Stimulated activated CD4-positive, alpha-beta T cell treated with anti-CD3 and anti-CD28 coated beads, Interleukin-4, amount 100 ng/mL, for 4 hours (primary cell): ENCODE measurements at places on chromosomes 12 and 14.

- no peak for DNase-seq
Observed at GRCh38 chr12:90084018-90084417, 375.4 kb upstream of the ATP2B1 start.

DNA sequence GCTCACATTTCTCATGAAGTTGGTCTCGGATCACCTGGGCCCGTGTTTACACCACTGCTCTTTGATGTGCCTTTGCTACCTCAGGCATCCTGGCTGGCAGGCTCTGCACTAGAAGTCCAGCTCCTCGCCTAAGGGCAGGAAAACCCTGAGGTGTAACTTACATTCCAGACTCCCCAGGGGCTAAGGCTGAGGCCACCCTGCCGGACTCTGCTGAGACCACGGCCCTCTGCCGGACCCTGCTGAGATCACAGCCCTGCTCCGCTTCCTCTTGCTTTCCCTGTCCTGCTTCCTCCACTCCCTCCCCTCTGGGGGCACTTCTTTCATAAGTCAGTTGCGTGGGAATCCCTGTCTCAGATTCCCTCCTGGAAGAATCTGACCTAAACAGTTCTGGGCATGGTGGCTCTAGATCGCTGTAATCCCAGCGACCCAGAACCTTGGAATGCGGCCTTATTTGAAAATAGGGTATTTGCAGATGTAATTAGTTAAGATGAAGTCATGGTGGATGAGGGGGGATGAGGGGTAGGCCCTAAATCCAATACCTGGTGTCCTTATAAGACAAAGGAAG is 17.2 kb downstream of the RILPL1 start:
- DNase-seq: no peak

- no peak for DNase-seq
Observed at GRCh38 chr12:48380596-48380995, 29.9 kb upstream of the ZNF641 start.

DNA sequence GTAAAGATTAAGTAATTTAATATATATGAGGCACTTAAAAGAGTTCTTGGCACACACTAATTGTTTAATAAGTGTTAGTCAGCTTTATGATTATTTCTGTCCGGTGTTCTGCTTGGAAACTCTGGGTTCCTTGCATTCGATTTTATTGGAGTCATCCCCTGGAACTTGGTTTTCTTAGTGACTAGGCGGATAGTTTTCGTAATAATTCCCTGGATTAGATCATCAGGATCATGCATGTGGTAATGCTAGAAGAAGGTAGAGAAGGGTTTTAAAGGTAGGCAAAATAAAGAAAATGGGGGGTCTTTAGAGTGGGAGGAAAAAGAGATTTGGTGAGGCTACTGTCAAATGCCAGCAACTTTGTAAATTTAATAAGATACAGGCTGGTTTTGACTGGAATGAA is 88.4 kb downstream of the MYF5 start:
- no peak for DNase-seq

- DNase-seq: peak; percentile 36
Observed at GRCh38 chr12:26097046-26097878, 27.6 kb downstream of the BHLHE41 start.

GRCh38 chr14:75428230-75429104 is 645 bp downstream of the JDP2 start:
- DNase-seq: no peak

- no peak for DNase-seq
Observed at GRCh38 chr14:95462491-95462890, 54.0 kb downstream of the SYNE3 start.

- DNase-seq: no peak
Observed at GRCh38 chr12:66514581-66514980, 164.3 kb downstream of the GRIP1 start.

DNA sequence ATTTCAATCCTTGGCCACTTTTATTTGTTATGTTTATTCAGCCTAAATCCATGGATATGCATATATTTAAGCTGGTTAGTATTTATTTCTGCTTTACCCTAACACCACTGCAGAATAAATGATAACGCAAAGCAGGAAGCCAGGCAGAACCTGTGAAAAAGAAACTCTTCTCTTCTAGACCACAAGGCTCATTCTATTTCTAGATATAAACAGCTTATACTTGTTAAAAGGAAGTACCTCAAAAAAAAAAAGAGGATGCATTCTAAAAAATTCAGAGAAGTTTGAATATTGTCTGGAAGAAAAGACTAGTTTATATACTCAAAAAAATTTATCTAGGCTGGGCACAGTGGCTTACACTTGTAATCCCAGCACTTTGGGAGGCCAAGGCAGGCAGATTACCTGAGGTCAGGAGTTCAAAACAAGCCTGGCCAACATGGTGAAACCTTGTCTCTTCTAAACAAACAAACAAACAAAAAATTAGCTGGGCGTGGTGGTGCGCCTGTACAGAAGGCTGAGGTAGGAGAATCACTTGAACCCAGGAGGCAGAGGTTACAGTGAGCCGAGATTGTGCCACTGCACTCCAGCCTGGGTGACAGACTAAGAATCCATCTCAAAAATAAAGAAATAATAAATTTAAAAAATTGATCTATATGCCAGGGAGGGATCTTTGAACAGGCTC is 55.8 kb downstream of the GALNT4 start:
- no peak for DNase-seq

GRCh38 chr14:104520620-104521410 is 58.7 kb upstream of the C14orf180 start:
- DNase-seq: no peak

- no peak for DNase-seq
Observed at GRCh38 chr12:115049614-115050013, 365.6 kb upstream of the TBX3 start.

GRCh38 chr12:31466768-31467167 is 124.2 kb downstream of the DENND5B start:
- no peak for DNase-seq

DNA sequence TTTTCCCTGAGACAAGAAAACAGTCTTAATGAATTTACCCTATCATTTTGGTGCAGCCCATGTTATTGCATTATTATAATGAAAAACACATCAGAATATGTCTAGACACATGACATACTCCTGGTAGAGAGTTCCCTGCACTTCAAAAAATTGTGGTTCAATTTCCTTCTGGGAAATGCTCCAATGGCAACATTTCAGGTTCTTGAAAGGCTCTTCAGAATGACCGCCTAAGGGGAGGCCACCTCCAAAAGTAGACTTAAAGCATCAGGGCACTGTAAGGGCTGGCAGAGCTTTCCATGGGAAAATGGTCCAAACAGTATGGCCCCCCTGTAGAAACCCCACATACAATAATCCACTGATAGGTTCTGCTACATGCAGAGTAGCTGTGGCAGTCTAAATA is 110.7 kb downstream of the SLC25A21 start:
- DNase-seq: no peak

GRCh38 chr12:124506145-124506831 is 61.1 kb downstream of the NCOR2 start:
- DNase-seq: no peak

DNA sequence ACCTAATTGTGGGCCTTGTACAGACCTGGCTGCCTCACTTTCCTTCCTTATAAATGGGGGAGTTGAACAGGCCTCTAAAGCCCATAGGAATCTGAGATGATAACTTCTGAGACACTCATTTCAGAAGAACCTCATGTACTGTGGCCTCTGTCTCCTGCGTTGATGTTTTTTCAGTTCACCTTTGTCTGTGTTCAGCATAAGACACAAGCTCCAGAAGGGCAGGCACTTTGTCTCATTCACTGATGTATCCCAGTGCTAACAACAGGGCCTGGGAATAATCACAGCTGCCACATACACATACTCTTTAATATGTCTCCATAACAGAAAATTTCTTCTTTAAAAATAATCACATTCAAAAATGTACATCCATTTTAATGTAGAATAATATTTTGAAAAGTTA is 3.3 kb downstream of the FGD6 start:
- no peak for DNase-seq

DNA sequence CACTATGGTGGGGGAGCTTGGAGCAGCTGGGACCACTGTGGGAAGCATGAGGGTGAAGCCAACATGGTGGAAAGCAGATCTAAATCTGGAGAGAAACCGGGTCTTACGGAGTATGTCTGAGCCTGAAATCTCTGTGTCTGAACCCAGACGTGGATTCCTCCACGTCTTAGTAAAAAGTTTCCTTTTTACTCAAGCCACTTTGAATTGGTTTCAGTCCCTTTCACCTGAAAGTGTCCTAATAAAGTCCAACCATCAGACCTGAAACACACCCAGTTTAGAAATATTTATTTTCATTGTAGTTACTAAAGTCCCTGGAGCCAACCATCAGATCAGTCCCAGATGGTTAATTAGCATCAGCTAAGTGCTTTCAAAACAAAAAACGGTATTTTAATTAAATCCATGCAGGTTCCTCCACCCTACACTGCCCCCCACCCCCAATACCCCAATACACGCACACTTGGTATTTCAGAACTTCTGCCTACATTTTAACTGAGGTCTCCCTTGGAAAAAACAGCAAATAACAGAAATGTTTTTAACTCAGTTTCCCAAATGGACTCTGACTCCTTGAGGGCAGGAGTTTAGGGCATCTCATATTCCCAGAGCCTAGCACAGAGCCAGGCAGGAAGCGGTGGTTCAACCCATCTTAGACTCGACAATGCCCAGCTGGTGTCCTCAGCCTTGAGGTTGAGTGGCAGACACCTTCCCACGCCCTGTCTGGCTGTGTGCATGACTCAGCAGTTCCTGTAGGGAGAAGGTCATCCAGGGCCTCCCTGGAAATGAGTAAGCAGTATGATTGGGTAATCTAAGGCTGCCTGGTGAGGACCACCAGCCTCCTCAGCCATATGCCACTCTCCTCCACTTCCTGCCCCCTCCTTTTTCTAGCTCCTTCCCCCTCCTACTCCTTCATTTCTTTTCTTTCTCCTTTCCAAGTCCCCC is 175.8 kb downstream of the TTC8 start:
- DNase-seq: no peak

GRCh38 chr12:50787618-50788017 is 23.7 kb downstream of the ATF1 start:
- DNase-seq: no peak

- no peak for DNase-seq
Observed at GRCh38 chr14:77186911-77187648, 5.5 kb downstream of the TMEM63C start.

- no peak for DNase-seq
Observed at GRCh38 chr14:35867280-35867629, 41.1 kb downstream of the BRMS1L start.

- no peak for DNase-seq
Observed at GRCh38 chr12:19223018-19223417, 93.5 kb downstream of the PLEKHA5 start.

DNA sequence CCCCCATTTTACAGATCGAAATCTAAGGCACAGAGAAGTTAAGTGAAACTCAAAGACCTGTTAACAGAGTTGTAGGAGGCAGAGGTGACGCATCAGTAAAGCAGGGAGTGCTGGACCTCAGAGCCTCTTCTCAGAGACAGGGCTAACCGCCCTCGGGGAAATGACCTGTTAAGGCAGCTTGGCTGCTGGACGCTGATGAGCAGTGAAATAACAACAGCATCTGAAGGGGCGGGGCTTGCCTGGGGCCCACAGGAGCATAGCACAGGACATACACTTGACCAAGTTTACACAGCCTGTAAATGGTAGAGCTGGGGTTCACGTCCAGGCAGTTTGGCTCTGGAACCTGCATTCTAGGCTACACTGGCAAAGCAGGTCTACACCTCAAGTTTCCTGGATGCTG is 39.3 kb downstream of the LRTM2 start:
- no peak for DNase-seq

DNA sequence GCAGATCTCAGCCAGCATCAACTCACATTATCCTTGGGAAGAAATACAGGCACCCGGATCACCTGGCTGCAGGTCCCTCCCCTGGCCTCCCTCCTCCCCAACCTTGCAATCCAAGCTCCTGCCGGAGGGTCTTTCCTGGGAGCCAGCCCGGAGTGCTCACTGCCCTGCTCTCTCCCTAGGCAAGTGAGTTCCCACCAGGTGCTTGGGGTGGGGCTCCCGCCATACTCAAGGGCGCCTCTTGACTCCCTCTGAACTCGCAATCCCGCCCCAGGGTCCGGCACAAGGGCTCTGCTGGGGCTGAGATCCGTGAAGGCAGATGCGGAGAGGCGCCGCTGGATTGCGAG is 1.2 kb upstream of the CEP170B start:
- no peak for DNase-seq

GRCh38 chr14:41607304-41607775 is 664 bp downstream of the LRFN5 start:
- DNase-seq: no peak

DNA sequence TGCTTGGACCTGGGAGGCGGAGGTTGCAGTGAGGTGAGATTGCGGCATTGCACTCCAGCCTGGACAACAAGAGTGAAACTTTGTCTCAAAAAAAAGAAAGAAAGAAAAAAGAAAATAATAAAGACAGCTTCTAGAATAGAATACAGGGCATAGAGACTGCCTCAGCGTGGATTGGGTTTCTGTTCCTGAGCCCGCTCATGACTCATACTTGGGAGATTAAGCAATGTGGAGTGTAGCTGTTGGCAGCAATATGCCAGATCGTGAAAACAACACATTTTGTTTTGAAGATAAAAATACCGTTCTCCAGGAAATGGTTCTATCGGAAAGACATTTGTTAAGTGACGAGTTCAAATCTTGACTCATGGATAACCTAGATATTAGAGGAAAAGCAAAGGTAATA is 67.2 kb downstream of the GLT1D1 start:
- DNase-seq: no peak

DNA sequence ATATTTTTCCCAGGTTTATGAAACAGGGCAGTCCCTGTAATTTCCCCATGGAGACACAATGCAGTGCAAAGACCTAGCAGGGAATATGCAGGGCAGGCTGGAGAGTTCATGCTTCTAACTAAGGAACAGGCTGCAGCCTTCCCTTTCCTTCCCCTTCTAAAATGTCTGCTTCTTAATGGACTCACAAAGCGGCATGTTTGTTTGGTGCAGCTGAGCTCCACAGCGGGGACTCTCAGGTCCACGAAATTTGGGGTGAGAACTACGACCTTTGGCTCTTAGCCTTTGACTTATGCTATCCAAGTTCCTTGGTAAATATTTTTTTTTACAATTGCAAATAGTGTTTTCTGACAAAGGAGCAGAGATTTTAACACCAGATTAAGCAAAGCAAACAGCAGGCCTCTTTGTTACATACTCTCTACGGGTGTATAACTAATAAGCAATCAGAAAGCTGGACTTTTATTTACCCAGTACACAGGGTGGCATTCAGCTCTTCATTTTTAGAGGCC is 323.6 kb downstream of the ZFP36L1 start:
- DNase-seq: no peak
